ENCODE measurements at places on chromosomes 3 and 15.

- no peak for DNase-seq
These were observed 49.2 kb downstream of the NEK10 start for GRCh38 chr3:27319847-27320526.

GRCh38 chr15:35728219-35728940 lies 182.4 kb upstream of the DPH6 start:
- DNase-seq = no peak

DNA sequence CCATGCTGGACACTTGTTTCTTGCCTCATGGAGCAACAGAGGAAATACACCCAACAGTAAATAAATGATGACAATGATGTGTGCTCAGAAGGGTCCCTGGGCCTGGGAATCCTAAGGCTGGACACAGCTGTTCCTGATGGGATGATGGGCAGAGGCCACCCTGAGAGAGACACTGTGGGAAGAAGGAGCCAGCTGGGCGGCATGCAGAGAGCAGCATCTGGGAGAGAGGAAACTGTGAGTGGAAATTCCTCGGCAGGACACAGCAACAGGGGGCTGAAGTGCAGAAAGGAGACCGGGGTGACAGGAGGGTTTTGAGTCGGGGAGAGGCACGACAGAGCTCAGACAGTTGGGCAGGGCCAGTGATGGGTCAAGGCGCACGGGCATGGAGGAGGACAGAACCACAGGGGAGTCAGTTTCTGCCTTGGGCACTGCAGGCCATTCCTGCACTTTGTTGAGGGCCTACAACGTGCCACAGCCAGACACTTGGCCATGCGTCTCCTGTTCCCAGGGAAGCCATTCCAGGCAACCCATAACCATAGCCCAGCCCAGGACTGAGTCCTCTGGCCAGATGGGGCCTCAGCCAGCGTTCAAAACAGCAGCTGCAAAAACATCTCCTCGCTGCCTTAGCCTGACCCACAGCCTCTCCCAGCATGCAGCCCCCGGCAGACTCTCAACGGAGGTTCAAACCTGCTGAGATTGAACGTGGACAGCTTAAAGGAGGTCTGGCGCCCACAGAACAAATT lies 36.7 kb upstream of the SLC6A1 start:
- DNase-seq = no peak

- no peak for DNase-seq
These were observed 6.6 kb upstream of the STARD5 start for GRCh38 chr15:81330366-81331090.

DNA sequence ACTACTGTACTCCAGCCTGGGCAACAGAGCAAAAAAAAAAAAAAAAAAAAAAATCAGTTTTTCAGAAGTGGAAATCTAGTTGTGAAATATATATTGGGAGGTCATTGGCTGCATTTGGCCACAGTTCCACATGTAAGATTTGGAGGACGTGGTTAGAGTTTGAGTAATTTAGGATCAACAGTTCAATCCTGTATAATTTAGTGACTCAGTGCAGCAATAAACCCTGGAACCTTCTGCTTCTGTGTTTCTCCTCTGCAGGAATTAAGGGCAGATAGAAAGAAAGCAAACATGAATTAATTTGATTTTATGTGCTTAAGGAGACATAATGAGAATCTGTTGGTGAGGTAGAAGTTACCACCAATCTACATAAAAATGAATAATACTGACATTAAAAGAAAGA lies 347.0 kb downstream of the PTPRG start:
- DNase-seq = no peak

DNA sequence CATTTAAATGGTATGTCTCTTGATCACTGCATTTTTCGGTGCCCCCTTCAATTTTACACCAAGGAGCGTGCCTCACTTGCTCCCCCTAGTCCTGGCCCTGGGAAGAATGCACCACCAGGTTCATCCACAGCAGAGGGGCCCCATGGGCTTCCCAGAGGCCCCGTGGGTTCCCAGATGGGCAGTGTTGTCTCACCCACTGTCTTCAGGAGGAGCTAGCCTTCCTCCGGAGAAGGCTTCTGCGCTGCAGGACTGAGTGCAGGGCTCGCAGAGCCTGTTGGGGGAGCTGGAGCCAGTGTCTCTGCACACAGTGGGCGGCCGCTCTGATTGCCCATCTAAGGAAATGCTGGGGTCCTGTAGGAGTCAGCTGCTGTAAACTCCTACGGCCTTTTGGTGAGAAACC lies 45.9 kb downstream of the POLR2M start:
- no peak for DNase-seq

GRCh38 chr3:30084971-30085403 lies 521.4 kb upstream of the TGFBR2 start:
- DNase-seq = no peak

DNA sequence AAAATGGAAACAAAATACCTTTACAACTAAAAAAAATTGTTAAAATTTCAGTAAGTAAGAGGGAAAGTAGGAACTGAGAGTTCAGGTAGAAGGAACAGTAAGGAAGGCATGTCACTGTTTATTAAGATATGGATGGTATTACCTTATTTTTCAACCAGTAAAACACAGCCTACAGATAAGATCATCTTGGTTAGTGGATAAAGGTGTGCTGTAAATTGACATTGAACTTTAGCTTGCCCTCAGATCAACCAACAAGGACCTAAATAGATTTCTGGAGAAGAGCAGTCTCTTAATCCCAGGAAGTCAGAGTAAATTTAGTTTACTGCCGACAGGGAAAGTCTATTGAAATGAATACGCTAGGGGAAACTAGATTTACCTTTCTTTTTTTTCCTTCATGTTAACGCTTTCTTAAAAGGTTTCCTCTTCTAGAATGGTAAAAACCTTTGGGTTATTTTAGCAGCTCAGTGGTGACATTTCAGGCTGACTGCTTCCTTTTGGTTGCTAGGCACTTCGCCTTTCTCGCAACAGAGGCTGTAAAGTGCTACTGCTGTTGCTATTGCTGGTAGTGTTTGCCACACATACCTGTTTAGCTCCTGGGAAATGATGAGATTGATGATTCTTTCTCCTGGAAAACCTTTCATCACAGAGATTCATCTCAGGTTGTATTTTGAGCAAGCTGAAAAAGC lies 12.9 kb downstream of the DZIP3 start:
- no peak for DNase-seq

DNA sequence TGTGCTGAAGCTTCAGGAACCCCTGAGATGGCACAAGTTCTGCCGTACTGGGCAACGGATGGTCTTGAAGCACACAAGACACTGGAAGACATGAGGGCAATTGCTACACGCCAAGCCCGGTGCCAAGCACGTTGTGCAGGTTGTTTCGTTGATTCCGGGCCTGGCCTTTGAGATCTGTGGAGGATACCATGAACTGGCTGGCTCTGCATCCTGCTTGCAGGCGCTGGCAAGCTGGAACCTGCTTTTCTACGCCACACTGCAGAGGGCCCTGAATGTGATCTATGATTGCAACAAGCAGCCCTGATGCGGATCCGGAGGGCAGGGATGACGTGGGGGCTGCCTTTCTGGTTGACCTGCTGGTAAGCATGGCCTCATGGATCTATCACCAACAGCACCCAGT lies 262.5 kb upstream of the ATP10A start:
- DNase-seq = no peak

DNA sequence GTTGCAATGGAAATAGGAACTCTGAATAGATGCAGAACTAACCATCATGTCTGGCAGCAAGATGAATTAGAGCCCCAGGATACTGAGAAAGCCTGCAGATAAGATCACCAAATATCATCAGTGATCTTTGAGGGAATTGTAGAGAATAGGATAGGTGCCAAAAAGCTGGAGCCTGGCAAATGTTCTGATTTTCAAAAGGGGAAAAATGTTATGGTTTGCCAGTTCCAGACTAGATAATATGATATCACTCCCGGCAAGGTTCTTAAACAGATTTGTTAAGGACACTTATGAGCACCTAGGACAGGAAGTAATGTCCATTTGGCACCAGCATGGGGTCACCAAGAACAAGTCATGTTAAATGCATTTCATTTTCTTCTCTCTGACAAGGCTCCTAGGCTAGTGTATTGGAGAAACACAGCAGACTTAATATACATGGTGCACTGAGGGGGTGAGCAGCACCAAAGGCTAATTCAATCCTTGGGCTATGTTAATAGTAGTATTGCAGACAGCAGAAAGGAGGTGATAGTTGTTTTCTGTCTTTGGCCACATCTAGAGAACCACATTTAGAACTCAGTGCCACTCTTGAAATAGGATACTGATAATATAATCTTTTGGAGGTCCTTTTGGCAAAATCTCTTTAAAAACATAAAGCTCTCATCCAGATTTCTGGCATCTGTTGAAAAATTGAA lies 4.8 kb downstream of the SRGAP3 start:
- no peak for DNase-seq

DNA sequence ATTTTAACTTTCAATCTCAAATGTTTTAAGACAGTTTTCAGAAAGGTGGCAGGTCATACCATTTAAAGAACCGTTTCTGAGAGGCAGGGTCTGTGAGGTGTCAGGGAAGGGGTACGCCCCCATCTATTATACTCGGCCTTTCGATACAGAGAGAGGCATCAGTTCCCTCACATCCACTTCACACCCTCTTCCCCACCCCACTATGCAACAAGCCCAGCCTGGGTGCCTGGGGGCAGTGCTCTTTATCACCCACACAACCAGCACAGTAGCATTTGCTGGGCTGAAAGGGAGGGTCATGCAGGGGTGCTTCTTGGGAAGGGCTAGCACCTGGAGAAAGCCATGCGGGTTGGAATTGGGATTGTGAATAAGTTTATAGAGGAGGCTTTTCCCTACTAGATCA lies 56.0 kb upstream of the KCNMB2 start:
- no peak for DNase-seq

GRCh38 chr3:150469931-150470740 lies 62.0 kb downstream of the TSC22D2 start:
- DNase-seq = no peak

GRCh38 chr15:32987067-32987466 lies 207.4 kb downstream of the FMN1 start:
- no peak for DNase-seq

DNA sequence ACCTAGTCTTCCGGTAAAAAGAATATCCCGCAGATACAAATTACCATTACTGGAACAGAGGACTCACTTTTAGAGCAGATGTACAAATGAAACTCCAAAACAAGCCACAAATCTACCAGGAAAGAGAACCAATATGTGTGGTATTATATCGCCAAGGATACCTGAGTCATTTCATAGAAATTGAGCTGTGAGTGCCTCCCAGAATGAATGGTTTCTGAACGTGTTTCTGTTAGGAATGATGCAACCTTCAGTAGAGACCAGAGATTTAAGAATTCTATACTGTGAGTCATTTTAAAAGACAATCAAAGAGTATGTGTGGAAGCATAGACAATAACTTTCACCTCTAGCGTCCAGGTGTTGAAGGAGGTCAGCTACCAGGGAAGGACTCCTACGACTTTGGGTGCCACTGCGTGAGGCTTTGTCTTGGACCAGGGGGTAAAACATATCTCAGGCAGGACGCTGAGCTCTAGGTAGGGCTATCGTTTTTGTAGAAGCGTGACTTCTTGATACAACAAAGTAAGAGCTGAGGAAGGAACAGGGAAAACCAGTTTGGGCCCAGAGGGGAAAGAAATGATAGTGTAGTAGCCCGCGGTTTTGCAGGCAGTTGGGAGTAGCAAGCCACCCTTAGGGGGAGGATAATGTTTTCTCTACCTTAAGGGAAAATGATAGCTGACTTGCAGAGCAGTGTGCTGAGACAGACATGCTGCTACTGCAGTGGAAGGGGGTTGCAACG lies 210.4 kb downstream of the TP63 start:
- no peak for DNase-seq

DNA sequence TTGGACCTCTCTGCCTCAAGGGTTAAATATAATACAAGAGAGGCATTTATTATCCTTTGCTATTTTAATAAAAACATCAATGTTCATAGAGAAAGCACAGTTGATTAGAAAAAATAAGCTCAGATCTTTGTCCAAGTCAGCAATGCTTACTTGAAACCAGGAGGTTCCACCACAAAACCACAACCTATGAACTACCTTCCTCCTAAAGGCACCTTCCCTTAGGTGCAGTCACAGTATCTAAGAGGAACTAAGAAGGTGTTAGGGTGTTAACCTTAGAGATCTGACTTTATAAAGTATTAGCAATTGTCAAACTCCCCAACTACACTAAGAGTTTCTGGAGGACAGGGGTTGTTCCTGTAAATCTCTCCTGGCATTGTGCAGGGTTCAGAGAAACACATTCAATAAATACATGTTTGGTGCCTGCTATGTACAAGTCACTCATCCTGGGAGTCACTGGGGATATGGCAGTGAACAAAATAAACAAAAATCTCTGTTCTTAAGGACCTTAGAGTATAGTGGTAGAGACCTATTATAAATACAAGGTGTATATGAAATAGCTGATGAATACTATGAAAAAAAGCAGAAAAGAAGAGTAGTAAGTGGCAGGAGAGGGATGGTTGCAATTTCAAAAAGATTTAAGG lies 208.6 kb downstream of the NFKBIZ start:
- no peak for DNase-seq

DNA sequence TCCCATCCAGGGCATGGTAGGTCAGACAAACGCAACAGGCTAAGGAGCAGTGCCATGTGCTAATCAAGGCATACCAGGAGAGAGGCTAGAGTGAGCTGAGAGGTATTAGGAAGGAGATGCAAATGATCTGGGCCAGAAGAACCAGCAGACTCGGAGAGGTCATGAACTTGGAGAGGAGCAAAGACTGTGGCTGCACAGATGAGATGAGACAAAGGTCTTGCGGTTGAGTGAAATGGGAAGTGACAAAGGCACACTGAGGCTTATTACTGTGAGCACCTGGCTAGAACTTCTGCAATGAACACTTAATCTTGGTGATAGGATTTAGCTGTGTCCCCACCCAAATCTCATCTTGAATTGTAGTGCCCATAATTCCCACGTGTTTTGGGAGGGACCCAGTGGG lies 380.2 kb downstream of the ULK4 start:
- no peak for DNase-seq

DNA sequence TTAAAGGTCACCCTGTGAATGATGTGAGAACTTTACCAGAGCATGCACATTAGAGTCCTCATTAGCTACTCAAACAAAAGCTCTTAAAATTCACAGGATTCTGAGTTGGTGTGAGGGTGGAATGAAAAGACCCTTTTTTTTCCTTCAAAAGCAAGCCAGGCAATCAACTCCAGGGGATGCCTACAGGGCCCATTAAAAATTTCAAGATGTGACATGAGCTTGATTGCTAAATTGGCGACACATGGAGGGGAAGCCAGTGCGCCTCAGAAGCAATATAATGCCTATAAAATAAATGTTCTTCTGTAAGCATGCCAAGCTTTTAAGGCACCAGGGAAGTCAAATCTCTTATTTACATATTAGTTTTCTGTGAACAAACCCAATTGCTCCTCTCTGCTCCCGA lies 328.8 kb upstream of the SUCLG2 start:
- DNase-seq = no peak

- DNase-seq = no peak
These were observed 274.1 kb downstream of the OTOL1 start for GRCh38 chr3:161770484-161771386.

All from NCI-H146 (cell line).